Occipital lobe (tissue), 3 donors: ENCODE measurements at places on chromosomes 13 and 19.

DNA sequence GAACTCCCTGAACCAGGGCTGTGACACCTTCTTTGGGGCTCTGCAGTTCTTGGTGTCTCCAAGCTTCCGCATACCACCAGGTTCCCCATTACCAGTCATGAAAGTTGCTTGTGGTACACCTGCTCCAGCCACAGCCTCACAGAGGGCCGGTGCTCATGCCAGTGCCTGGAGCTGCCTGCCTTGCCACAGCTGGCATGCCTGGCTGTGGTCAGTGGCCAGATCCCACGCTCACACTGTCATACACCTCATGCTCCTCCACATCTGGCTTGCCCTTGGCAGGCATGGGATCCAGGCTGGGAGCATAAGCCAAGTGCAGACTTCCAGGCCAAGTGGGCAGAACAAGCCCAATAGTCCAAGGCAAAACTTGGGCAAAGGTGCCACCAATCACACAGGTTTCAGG is 1054.9 kb downstream of the SLITRK5 start:
- no peak for DNase-seq

GRCh38 chr13:45082964-45083363 is 37.3 kb upstream of the GTF2F2 start:
- no peak for DNase-seq

DNA sequence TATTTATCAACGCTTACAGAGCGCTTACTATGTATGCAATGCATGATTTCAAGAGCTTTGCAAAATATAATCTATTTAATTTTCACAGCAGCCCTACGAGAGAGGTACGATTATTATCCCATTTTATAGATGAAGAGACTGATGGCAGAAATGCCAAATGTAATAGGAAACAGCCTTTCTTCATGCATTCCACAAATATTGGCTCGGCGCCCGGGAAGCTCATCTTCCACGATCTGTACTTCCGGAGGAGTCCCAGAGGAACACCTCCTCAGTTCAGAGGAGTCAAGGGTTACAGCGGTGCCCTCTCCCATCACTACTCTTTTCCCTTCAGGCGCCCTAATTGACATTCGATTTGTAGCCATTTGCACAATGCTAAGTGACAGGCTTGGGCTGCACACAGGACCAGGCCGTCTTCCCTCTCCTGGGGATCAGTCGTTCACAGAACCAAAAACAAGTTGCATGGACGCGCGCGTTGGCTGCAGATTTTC is 1.1 kb upstream of the ARHGAP35 start:
- DNase-seq = no peak

- no peak for DNase-seq
Observed at GRCh38 chr13:42078128-42078808, 29.8 kb downstream of the DGKH start.

DNA sequence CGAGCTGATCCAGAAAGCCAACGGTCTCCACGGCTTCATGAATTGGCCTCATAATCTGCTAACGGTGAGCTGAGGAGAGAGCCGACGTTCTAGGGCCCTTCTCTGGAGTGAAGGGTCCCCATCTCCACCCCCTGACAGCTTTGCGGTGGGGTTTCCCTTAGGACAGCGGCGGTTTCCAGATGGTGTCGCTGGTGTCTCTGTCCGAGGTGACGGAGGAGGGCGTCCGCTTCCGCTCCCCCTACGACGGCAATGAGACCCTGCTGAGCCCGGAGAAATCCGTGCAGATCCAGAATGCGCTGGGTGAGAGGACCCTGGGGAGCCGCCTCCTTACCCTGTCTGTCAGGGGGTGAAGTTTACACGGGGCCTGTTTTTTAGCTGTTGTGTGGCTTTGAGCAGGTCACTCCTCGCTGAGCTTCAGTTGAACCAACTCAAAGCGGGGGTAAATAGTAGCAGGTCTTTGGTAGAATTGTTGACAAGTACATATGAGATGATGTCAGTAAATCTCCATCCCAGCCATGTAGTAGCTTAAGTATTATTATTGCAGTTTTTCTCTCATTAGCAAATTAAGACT is 801 bp downstream of the QTRT1 start:
- DNase-seq = no peak

DNA sequence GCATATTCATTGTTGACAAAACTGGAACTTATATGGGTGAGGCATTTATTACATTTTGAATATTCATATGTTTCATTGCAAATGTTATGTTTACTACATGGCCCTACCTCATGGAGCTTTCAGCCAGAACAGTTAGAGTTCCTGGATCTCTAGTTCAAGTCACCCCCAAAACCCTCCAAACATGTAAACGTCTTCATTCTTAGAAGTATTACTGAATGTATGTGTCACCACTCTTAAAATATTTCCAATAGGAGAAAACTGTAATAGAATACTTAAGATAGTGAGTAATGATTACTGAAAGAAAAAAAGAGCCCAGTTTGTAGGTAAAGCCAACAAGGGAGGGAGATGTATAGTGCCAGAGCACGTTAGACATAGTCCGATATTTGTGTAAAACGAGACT is 23.5 kb downstream of the URI1 start:
- no peak for DNase-seq

- no peak for DNase-seq
Observed at GRCh38 chr13:110850006-110850405, 64.9 kb downstream of the ANKRD10 start.
